ENCODE measurements at places on chromosomes 2 and 18. TPM values are rescaled to one million over a fixed set of nuclear protein-coding genes. Genes with fewer than 3 reads are reported as not detected.

- DNase-seq = no peak
Observed at GRCh38 chr18:56812674-56813073, 161.5 kb downstream of the WDR7 start.

DNA sequence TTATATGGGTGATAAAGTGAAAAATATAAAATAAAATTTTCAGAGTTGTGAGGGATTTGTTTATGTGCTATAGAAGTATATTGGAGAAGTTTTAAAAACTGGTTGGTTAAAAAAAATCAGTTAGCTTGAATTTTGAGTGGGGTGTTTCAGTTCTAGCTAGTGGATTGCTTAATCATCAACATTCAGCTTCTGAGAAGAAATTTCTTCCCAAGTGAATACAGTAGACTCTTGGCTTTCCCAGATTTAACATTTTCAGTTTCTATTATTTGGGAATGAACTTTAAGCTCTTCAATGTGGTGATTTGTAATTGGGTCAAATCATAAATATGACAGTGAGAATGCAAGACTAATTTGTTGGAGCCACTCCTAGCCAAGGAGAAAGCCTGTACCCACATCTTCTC is 120.8 kb downstream of the PLCL1 start:
- DNase-seq = no peak

GRCh38 chr18:49343179-49343578 is 117.3 kb downstream of the DYM start:
- DNase-seq = no peak

- DNase-seq = no peak
Observed at GRCh38 chr2:151051574-151052220, 210.0 kb downstream of the RBM43 start.

- no peak for DNase-seq
Observed at GRCh38 chr18:3401669-3402620, 48.0 kb upstream of the TGIF1 start.

GRCh38 chr2:173058673-173059072 is 17.0 kb upstream of the MAP3K20 start:
- DNase-seq = no peak

GRCh38 chr2:76639171-76639680 is 883.0 kb downstream of the LRRTM4 start:
- DNase-seq = no peak

- no peak for DNase-seq
Observed at GRCh38 chr18:55453186-55453585, 134.8 kb downstream of the TCF4 start.

DNA sequence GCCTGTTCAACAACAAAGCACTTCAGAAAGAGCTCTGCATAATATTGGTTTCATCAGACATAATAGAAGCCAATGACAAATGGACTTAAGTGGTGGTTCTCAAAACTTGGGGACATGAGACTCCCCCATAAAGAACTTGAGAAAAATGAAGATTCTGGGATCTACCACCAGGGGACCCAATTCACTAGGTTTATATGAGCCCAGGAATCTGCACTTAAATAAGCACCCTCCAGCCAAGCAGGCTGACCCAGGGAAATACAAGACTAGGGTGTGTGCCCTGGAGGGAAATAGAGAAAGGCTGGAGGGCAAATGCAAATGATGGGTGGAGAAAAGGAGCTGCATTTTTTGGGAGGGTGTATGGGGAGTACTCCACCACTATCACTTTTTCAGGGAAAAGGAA is 52.5 kb downstream of the SATB2 start:
- DNase-seq = no peak

DNA sequence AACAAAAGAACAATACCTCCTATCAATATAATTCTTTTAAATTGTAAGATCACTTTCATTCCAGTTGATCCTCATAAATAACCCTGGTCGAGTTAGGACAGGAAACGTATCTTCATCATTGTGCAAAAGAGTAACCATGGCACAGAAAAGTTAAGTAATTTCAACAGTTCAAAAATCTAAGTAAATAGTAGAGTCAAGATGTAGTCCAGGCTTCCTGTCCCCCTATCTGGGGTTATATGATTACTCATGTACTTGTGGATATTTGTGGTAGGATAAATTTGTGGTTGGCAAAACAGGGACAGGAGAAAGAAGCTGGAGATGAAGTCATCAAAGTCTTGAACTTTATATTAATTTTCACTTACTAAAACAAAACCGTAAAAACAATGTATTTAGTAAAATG is 772.6 kb downstream of the TSN start:
- DNase-seq = no peak

GRCh38 chr2:238435752-238436096 is 9.0 kb downstream of the ASB1 start:
- DNase-seq = no peak

- no peak for DNase-seq
Observed at GRCh38 chr2:241061275-241061674, 40.8 kb downstream of the MTERF4 start.

DNA sequence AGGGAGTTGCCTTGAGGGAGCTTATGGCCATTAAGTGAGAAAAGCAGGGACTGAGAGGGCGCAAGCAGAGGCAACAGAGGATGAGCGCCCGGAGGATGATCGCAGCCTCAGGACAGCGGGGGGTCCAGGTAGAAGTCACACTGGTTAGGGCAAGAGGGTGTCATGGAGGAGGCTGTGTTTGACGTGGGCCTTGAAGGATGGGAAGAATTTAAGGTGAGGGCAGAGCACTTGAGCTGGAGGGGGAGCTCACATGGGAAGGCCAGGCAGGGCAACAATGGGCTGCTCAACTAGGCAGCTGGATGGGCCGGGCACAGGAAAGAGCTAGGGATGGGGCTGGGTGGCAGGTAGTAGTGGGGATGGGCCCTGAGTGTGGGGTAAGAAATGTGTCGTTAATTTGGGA is 31.9 kb downstream of the FAM228A start:
- no peak for DNase-seq

GRCh38 chr2:161576421-161576820 is 47.8 kb upstream of the SLC4A10 start:
- no peak for DNase-seq

DNA sequence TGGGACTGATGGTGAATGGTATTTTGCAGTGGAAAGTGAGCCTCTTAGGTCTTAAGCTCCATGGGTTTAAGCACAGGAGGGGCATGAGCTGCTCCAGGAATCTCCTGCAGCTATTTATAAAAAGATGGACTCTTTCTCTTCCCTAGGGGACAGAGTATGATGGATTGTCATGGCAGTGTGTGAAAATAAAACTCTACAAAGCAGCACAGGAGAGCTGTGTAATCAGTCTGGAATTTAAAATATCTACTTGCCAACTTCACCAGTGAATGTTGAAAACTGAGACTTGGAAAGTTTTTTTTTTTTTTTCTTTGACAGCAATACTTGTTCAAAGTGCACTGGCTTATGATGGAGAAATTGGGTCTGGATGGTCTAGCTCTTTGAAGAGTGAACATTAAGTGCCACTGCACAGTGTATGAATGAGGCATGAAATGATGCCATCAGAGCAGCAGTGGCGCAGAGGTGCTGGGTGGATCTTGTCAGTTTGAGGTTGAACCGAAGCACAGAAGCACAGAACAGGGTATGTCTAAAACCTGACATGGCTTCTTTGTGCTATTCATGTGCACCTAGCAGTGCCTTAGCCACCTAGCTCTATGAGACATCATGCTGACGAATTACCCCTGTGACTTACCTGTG is 245.4 kb downstream of the PTPRM start:
- no peak for DNase-seq

DNA sequence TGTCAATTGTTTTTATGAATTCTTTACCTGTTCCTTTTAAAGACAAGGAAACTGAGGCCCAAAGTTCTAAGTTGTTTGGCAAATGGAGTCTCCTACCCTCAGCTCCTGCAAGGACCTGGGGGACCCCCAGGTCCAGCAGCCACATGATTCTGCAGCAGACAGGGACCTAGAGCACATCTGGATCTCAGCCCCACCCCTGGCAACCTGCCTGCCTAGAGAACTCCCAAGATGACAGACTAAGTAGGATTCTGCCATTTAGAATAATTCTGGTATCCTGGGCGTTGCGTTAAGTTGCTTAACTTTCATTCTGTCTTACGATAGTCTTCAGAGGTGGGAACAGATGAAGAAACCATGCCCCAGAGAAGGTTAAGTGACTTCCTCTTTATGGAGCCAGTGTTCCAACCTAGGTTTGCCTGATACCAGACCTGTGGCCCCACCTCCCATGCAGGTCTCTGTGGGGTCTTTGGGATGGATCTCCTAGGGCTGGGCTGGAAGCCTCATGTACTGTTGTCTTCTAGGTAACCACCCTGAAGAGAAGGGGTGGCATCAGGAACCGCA is 5.6 kb upstream of the CENPA start:
- DNase-seq = no peak

- DNase-seq = no peak
Observed at GRCh38 chr2:105034170-105034569, 3.7 kb upstream of the MRPS9 start.

- no peak for DNase-seq
Observed at GRCh38 chr2:173221132-173221695, 133.5 kb upstream of the CDCA7 start.

DNA sequence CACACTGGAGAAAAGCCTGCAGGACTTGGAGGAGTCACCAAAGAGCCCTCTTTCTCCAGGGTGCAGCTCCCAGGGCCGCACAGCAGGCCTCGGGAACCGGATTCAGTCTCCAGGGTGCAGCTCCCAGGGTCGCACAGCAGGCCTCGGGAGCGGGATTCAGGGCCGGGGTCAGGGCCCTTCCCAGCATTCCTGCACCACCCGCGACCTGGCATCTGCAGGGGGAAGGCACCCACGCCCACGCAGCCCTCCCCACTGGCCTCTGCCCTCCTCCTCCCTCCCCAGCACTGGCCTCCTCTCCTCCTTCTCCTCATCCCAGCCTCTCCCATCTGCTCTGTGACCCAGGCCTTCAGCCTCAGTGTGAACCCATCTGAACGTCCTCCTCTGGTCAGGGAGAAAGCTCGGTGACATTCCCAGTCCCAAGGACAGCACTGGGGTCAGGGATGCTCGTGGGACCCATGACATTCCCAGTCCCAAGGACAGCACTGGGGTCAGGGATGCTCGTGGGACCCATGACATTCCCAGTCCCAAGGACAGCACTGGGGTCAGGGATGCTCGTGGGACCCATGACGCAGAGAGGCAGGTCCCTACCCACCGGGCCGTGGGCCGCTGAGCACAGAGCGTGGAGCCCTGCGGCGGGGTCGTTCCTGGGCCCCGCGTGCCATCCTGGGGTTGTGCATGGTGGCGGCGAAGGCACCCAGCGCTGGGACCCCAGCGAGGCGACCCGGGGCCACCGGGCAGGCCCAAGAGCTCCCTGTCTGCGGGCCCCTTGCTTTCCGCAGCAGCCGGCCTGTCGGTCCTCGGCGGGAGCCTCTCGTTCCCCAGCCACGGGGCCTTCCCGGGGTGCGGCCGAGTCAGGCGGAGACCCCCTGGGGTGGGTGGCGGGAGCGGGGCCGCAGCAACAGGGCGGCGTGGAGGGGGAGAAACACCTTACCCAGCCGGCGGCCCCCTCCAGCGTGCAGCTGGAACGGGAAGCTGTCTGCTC is 550.2 kb upstream of the SALL3 start:
- no peak for DNase-seq

DNA sequence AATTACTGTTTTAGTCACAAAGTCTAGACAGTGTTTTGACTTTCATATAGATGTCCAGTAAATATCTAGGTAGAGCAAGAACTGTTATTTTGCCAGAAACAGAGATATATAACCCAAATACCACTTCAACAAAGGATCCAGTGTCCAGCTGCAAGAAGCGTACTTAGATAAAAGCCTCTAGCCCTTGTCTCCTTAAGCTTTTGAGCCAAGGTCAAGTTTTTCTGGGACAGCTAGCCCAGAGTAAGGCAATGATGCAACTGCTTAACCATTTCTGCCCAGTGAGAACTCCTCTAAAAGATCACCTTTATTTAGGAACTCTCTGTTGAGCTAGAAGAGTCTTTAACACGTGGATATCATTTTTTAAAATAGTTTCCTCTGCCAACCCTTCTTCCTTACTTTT is 1424.9 kb upstream of the NXPH2 start:
- DNase-seq = no peak

DNA sequence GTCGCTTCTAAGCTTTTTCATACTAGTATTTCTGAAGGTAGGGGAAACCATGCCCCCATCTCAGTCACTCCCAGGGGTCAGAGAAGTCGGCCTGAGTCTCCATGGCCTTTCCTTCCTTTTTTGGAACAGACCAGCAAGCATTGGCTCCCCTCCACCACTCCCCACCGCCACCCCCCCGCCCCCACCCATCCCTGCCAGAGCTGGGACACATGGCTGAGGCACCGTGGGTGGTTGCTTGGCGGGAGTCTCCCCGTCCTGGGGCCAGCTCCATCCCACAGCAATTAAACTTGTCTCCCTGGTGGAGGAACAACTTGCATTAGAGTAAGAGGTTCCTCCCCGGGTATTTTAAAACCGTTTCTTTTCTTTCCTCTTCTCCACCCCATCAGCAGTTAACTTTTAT is 100.8 kb upstream of the TFPI start:
- DNase-seq = no peak

GRCh38 chr2:25787020-25787419 is 91.3 kb downstream of the ASXL2 start:
- no peak for DNase-seq

Gene TUBA3E
- polyA plus RNA-seq = not detected

Gene TBC1D8
- polyA plus RNA-seq = 20.1 TPM

Gene EN1
- polyA plus RNA-seq = 9.0 TPM

Gene MC4R
- polyA plus RNA-seq = 0.43 TPM

Gene COBLL1
- 9.2 TPM for polyA plus RNA-seq

Gene VAMP5
- not detected for polyA plus RNA-seq

Gene DUSP28
- polyA plus RNA-seq = 14.0 TPM

Gene SLC39A6
- 32.2 TPM for polyA plus RNA-seq

Gene MATN3
- 1.1 TPM for polyA plus RNA-seq

Gene ALK
- polyA plus RNA-seq = 0.09 TPM

Gene CD207
- not detected for polyA plus RNA-seq

Gene SNTG2
- 0.27 TPM for polyA plus RNA-seq

Gene RGPD3
- polyA plus RNA-seq = 0.06 TPM

Gene RAB10
- 120 TPM for polyA plus RNA-seq

Gene ESPNL
- polyA plus RNA-seq = 2.4 TPM

Gene TANK
- 30.5 TPM for polyA plus RNA-seq

Data from muscle of arm (tissue), 14 donors.